ENCODE measurements at places on chromosomes 6 and 20.

GRCh38 chr6:26233649-26234420 lies 131.2 kb upstream of the BTN3A2 start:
- DNase-seq: peak; percentile 59

- peak; percentile 34 for DNase-seq
These were observed 3.5 kb upstream of the MYT1 start for GRCh38 chr20:64160526-64161355.

GRCh38 chr20:33578510-33578909 lies 83.6 kb upstream of the C20orf144 start:
- no peak for DNase-seq

GRCh38 chr20:46701556-46701955 lies 7.9 kb upstream of the SLC2A10 start:
- no peak for DNase-seq

- DNase-seq: no peak
These were observed 249.5 kb downstream of the ADGRG6 start for GRCh38 chr6:142551274-142551811.

DNA sequence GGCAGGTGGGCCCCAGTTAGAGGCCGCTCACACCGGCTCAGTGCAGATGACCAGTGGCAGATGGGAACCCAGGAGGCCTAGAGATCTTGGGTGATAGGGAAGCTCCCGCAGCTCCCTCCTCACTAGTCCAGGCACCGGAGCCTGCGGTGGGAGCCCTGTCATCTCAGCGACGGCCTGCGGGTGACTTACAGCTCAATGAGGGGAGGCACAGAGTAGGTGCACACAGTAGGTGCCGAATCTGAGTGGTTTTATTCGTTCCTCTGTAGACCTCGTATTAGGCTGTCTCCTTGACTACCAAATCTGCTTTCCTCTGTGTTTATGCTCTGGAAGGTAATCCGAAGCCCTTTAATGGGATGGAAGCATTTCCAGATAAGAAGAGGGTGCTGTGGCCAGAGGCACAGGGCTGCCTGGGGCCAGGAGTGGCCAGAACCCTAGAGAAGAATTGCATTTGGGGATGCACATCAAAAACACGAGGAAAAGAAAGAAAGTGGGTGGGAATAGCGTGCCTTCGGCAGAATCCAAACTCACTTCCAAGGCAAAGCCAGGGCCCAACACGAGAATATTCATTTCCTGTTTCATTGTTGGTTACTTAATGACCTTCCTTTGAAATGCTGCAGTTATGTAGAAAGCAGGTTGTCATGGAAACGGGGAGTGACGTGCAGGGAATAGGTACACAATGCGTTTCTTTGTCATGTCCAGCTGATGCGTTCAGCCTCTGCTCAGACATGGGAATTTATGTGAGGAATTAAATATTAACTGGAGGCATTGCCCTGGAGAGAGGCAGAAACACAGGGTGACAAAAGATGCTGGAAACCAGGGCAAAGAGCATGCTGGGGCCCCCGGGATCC lies 24.7 kb downstream of the MYT1 start:
- peak; percentile 10 for DNase-seq

All from Right ventricle myocardium superior (tissue), 1 donor.